ENCODE measurements at places on chromosomes 4 and X. TPM values are rescaled to one million over a fixed set of nuclear protein-coding genes. Genes with fewer than 3 reads are reported as not detected.

The CT45A10 gene
- total RNA-seq: not detected

The MOB1B gene
- total RNA-seq: 32.2 TPM

The CCKAR gene
- not detected for total RNA-seq

The SOX3 gene
- total RNA-seq: not detected

The NAP1L2 gene
- total RNA-seq: 0.10 TPM

The SHOX gene
- total RNA-seq: 39.7 TPM

The GPR143 gene
- not detected for total RNA-seq

The TBC1D19 gene
- 12.4 TPM for total RNA-seq

The PCSK1N gene
- total RNA-seq: not detected

The AMBN gene
- not detected for total RNA-seq

The SMARCA1 gene
- total RNA-seq: 66.8 TPM

DNA sequence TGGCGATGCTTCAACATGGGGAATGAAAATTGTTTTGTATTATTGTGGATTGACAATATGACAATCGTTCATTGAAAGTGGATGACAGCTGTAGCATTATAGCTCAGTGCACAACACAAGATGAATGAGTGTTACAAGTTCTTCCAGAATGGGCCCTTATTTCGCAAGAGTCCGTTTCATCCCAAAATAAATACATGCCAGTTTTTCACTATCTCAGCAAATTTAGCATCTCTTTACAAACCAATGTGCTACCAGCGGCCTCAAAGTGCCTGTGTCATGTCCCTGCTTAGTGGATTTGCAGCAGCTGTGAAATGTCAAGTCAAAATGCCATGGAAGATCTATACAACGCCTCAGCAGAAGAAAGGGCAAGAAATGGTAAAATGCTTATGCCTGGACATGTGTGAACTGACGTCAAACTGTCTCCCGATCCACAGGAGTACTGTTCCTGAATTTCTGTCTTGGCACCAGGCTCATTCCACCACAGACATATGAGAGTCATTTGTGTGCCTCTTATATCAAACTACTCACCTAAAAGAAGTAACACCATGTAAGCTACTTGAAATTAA, 109.6 kb downstream of the MAML3 start:
- DNase-seq: no peak

GRCh38 chrX:151538190-151539122, 25.0 kb upstream of the PASD1 start:
- DNase-seq: no peak

DNA sequence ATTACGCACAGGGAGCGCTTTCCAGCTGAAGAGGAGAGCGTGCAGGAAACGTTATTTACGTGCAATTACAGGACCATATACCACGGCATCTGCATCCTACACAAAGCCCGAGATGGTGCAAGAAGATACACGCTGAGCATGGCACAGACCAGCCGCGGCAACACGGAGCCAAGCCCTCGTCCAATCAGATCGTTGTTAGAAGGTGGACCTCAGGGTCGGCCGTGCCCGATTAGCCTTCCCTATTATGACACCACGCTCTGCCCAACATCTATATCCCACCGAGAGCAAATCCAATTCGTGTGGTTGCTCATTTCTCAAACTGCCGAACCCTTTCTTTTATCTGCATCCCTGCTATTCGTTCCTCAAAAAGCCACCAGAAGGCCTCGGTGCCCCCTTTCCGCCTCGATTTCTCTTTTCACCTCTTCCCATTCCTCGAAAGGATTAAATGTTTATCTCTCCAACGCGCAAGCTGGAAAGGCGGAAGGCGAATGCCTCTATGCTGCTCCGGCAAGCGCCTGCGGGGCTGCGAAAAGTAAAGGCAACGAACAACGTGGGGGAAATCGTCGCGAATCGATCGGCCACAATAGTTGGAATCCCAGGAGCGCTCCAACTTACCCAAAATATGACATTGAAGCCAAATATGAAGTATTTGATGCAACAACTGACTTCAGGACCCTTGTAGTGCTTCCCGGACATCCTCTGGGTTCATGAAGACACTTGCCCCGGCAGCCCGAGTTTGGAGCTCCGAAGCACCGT, 702 bp downstream of the TSPAN5 start:
- peak; percentile 59 for DNase-seq

DNA sequence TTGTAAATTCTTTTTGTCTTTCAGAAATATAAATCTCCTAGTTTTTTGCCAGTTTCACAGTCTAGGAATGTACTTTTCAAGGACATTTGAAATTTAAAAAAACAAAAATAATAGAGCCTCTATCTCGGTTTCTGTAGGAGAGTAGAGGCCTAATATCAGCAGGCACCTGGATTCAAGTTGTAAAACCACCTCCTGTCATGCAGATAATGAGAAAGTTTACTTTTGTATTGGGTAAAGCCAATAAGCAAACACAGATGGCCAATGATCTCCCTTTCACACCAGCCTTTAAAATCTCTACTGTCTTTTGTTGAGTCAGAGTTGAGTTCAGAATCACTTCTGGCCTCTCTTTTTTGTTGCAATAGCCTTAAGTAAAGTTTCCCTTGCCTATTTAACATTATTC, 1499.9 kb downstream of the PCDH18 start:
- no peak for DNase-seq

- DNase-seq: no peak
Measured at GRCh38 chrX:136666088-136666487, 18.1 kb downstream of the CD40LG start.

GRCh38 chr4:151035911-151036310, 20.8 kb upstream of the LRBA start:
- DNase-seq: no peak

GRCh38 chrX:154307202-154307601, 11.6 kb downstream of the TKTL1 start:
- no peak for DNase-seq

- DNase-seq: no peak
Measured at GRCh38 chrX:152231106-152231505, 92.7 kb upstream of the MAGEA10 start.

GRCh38 chr4:3123181-3123671, 48.7 kb downstream of the HTT start:
- peak; percentile 52 for DNase-seq

DNA sequence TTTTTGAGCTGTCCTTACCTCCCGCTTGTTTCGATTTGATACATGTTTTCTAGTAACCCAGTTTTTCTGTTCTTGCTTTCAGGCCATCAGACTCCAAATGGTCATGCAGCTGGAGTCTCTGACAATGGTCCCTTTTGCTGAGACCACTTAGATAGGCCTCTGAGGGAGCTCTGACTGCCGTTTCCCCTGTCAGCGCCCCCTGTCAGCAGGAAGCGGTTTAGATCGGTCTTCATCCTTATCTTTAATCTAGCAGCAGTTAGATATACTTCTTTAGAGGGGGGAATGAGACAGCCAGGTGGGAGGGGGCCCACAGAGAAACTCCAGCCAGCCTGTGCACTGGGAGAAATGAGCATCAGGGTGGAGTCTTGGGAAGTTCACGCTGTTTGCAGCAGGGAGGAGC, 457.9 kb downstream of the GPAT3 start:
- DNase-seq: no peak

- no peak for DNase-seq
Measured at GRCh38 chr4:1396806-1397455, 9.3 kb downstream of the NKX1-1 start.

- DNase-seq: no peak
Measured at GRCh38 chr4:182717788-182718583, 199.2 kb downstream of the DCTD start.

GRCh38 chr4:80448056-80448455, 112.5 kb downstream of the CFAP299 start:
- DNase-seq: no peak

DNA sequence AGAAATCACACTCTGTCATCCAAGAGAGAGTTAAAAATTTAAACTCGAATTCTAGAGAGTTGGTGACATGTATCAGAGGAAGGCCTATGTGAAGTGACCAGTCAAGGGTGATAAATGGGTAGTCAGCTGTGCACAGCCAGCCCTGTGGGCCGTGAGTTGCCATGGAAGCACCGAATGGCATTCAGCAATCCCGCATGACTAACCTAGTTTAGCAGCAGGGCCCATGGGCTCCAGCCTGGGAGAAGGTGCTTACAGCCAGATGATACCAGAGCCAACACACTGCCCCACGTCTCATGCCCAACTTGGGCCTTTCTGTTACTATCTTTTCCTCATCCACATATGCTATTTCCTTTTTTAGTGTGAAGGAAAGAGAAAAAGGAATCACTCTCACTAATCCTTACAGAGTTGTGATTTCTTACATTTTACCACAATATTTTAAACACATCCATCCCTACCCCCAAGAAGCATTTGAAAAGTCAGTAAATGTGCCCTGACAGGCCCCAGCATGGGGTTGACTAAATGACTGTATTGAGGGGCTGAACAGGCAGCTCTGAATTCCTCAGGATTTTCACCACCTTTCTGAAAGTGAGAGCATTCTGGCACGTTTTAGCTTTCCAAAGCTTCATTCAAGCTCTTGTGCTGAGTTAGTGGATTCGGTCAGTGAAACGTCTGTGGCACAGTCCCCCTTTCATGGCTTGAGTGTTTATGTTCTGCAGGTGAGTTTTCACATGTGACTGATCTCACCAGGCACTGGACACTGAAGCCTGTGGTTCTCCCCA, 104.2 kb downstream of the AFF1 start:
- DNase-seq: peak; percentile 88

- DNase-seq: peak; percentile 66
Measured at GRCh38 chr4:109009909-109010308, 247.1 kb upstream of the ETNPPL start.

DNA sequence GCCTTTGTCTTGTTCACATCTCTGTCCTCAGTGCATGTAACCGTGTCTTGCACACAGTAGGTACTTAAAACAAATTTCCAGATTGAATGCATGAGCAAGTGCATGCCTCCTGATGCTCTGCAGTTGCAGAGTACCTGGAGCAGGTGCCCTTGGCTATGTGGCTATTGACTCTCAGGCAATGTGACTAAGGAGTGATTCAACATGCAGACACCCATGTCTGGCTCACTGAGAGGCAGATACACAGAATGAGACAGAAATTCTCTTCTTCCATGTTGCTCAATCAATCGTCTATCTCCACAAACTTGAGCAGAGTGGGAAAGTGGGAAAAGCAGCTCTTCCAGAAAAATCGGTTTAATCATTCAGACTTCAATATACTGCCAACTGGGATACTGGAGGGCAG, 111.0 kb downstream of the CHRDL1 start:
- peak; percentile 1 for DNase-seq

DNA sequence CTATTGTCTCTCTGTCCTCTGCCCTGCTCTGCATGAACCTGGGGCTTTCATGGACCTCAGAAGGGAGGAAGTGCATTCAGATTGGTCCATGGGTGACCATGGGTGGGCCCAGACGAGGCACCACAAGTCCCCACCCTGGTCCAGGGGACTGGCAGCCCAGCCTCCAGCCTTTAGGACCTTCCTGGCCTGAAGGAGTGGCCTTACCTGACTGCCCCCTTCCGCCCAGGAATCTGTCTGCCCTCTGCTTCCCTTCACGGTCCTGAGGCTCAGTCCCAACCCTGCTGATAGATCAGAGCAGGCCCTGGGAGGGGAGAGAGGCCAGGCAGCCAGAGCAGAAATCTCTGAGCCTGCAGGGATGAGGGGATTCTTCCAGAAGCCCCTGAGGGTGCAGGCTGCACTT, 455.4 kb downstream of the PCDH18 start:
- DNase-seq: no peak

- DNase-seq: peak; percentile 14
Measured at GRCh38 chr4:101019941-101020401, 327.4 kb downstream of the PPP3CA start.

GRCh38 chr4:18128241-18128640, 106.7 kb upstream of the LCORL start:
- no peak for DNase-seq

- DNase-seq: no peak
Measured at GRCh38 chr4:10743357-10743756, 58.8 kb upstream of the CLNK start.

DNA sequence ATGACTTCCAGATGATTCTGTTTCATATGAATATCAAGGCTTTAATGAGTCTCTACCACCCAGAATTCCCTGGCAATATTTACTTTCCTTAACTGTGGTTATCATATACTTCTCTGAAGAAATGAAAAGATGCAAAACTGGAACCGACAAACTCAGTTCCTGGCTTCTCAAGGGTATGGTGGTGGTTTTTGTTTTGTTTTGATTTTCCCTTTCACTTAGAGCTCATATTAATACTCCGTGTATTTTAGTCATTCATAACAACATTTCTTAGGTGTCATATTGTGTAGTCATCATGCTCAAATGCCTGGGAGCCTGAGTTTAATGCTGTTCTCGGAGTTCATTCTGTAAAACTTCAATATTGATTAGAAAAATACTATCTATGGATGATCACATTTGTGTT, 665 bp downstream of the TRPC5OS start:
- no peak for DNase-seq

DNA sequence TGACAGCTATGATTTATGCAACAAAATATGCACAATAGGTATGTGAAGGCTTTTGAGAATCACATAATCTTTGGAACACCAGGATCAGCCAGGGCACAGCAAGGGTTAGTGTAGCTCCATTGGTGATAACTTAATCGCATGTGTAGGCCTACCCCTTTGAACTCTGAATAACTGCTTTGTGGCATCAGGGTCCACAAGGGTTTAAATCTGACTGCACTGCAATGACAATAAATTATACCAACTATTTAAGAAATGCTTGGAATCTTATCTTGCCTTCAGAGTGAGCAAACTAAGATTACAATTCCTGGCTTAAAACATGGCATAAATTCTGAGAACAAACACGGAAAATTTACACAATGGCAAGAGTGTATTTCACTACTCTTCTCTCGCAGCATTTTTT, 245.8 kb downstream of the FBXO8 start:
- no peak for DNase-seq
